ENCODE measurements at places on chromosomes 6 and 20.

GRCh38 chr6:110351986-110352385 lies 6.2 kb downstream of the METTL24 start:
- no peak for DNase-seq

GRCh38 chr6:20332441-20333006 lies 69.2 kb upstream of the E2F3 start:
- no peak for DNase-seq

GRCh38 chr6:149756261-149756636 lies 6.7 kb downstream of the PCMT1 start:
- DNase-seq: no peak

DNA sequence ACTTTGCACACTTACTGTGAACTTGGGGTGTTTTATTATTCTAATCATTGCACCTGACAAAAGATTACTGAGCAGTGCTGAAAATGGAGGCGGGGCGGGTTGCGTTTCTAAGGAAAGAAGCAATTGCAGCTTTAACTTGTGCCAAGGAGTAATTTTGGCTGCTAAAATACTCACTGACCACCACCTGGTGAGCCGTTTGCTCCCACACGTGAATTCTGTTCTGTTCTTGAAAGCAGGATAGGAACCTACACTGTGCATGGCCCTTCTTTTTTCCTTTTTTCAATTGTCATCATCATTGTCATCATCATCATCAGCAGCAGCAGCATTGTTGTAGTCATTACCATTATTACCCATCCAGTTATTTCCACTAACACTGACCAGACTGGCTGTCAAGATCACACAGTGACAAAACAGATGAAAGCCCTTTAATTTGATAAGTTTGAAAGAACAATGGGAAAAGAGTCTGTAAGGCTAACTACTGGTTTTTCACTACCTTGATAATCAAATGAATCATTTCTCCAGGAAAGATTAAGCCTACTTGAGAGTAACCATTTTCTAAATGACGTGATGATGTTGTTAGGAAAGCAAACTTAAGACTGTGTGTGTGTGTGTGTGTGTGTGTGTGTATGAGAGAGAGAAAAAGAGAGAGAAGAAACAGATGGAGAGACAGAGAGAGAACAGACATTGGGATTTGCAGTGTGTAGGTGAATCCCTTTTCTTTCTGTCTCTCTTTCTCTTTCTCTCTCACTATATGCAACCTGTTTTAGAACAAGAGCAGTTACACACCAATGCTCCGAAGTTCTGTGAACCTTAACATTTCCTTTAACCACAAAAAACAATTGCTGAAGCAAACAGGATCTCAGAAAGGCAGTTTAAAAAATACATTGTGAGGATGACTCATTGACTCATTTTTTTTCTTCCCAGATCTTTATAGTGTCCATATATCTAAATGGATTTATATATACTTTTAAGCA lies 3.8 kb downstream of the RIPOR2 start:
- DNase-seq: no peak

GRCh38 chr6:169112483-169113320 lies 140.9 kb downstream of the THBS2 start:
- no peak for DNase-seq

DNA sequence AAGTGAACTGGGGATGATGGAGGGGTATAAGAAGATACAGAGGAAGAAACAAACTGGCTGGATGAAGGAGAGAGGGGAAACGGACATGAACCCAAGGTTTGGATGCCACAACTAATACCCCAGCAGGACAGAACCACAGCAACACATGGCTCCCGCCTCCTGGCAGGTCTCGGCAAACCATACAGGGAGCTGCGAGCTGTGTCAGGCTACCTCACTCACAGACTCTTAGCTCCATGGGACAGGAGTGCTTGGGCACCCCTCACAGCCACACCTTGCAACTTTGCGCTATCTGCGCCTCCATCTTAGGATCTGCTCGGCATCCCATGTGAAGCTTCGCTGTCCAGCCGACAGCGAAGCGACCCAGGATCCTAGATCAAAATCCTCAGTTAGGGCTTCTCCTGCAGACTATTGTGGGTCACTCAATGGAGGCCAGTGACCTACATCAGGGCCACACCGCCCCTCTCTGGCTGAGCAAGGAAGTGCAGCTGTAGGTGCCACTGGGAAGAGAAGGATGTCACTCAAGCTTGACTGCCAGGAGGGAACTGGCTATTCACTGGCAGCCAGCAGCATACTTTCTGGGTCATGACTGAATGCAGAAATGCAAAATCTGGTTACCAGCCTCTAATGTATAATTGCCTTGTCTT lies 174.4 kb upstream of the RIN2 start:
- DNase-seq: no peak

DNA sequence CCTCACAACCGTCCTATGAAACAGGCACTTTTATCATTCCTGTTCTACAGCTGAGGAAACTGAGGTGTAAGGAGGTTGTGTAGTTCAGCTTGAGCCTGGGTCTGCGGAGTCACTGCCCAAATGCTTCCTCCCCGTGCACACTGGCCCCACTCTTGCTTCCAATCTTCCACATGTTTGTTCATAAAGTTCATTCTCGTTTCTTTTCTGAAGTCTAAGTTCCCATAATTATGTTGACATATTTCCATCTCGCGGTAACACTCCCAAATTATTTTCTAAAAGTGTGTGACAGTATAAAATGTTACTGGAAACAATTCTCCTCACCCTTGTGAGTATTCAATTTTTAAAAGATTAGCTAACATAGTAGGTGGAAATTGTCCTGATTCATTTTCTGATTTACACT lies 106.9 kb downstream of the SLC22A3 start:
- no peak for DNase-seq

- no peak for DNase-seq
These were observed 87.0 kb downstream of the OR2B2 start for GRCh38 chr6:27825025-27825793.

GRCh38 chr6:84260926-84261325 lies 33.5 kb upstream of the CEP162 start:
- DNase-seq: no peak

GRCh38 chr6:57267586-57268293 lies 45.6 kb upstream of the RAB23 start:
- DNase-seq: peak; percentile 11

DNA sequence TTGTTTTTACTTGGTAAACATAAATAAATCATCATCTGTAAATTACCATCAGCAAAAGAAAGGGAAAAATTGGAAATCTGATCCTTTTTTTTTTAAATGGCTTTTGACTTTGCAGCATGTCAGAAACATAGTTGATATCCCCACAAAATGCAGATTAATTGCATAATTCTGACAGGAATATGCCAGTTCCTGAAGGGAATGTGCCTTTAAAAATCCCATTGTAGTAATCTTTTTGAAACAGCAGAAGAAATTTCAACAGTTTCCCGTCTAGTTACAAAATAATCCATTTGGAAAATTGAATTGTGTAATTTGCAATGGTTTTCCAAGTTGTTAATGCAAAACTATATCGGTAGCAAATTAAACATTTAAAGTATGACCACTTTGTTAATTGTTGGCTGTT lies 95.2 kb downstream of the DOK5 start:
- no peak for DNase-seq

DNA sequence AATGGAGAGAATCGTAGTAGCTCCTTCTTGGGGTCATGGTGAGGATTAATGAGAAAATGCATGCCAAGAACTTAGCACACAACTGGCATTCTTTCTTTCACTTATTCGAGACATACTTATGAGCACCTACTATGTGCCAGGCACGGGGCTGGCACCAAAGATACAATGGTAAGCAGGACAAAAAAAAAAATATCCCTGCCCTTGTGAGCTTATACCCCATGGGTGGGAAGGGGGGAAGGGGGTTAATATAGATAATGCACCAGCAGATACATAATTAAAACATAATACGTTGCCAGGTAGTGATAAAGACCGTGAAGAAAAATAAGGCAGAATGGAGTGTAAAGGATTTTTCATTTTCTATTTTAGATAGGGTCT lies 8.3 kb downstream of the SLC13A3 start:
- DNase-seq: no peak

GRCh38 chr6:100549406-100550167 lies 84.9 kb upstream of the SIM1 start:
- DNase-seq: no peak

- DNase-seq: no peak
These were observed at the start of gene BMP2 for GRCh38 chr20:6767536-6768227. BMP2 (plus strand) TSS chr20:6767686; CDS start chr20:6770127, 2,441 bp downstream.

DNA sequence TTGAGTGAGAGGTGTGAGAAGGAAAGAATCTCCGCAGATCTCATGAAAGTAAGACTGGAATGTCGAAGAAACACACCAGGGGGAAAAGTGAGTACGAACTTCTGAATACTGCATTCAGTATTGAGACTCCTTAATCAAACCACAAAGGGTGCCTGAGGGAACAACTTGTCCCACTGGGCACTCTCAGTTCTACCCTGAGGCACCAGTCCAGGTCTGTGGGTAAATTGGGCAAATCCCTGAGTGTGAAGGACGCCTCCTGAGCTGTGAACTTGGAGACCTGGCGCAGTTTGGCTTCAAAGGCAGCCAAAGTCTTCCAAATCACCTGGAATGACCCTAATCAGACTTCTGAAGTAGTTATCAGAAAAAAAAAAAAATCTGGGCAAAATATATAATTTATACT lies 329.7 kb downstream of the BTBD9 start:
- no peak for DNase-seq

GRCh38 chr6:27176523-27177484 lies 70.7 kb upstream of the PRSS16 start:
- peak; percentile 55 for DNase-seq

- peak; percentile 46 for DNase-seq
These were observed 1.0 kb upstream of the PCIF1 start for GRCh38 chr20:45933266-45934045.

DNA sequence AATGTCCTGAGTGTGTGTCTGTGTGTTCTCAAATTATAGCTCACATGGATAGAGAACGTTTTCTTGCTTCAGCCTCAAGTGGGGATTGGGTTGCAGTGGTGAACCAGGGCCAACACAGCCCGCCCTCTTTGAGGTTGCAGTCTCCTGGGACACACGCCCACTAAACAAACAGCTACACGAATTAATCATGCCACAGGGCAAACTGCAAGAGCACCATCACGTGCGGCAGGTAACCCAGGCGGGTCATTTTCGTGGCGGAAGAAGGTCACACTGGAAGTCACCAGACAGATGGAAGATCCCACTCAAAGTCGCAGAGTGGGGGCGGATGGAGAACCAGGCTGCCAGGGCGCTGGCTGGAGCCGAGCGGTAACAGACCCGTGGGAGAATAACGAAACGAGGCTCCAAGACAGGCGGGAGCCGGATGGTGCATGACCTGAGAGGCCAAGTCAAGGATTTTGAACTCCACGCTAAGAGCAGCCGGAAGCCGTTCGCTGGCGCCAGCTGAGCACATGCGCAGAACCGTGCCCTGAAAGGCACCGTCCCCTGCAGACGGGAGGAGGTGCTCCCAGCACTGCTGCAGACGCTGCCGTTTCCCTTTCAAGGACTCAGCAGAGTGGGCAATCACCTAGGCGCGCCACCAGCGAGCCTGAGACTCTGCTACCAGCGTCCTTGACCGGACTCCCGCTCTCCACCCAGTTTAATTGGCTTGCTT lies 10.7 kb downstream of the DLL1 start:
- DNase-seq: no peak

GRCh38 chr6:93684339-93684738 lies 265.0 kb upstream of the EPHA7 start:
- no peak for DNase-seq

DNA sequence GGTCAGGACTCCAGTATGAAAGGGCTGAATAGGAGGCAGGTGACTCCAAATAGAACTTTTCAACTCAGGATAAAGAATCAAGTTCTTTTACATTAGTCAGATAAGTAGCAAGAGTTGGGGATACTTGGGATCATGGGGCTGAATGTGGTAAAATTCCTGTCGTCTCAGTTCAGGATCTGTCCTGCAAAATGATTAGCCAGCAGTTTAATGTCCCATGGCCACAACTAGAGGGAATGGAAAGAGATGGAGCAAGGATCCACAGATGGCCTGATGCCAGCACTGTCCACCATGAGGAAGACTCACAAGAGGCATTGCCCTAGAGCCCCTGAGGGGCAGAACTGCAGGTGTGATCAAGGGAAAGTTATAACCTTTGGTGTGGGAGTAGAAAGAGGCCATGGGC lies 2.1 kb downstream of the DEFB121 start:
- DNase-seq: no peak

GRCh38 chr20:57124366-57124765 lies 142.1 kb downstream of the BMP7 start:
- DNase-seq: no peak

DNA sequence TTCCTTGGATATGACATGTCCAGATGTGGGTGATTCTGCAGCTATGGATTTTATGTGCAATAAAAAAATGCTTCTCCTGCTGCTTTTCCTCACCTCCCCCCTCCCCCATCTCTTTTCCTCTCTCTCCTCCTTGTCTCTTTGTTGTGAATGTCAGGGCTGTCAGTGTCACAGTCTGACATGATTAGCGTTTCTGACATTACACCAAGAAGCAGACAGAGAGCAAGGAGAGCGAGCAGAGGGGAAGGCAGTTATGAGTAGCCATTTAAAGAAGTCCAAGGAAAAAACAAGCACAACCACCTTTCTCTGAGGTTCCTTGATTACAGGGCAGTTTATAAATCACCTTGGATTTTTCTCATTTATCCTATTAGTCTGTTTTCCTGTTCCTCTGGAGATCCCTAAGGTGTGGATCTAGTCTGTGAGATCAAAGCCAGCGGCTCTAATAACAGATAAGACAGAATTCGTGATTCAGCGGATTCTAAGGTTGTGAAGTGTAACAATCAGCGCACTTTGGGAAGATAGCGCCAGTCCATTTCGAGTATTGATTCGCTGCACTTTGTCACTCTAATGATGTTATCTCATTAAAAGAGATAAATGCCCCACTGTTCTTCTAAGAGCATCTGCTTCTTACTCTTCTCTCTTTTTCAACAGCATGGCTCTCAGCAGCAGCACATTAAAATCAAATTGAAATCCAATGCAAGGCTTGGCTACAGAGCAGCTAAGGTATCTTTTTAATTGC lies 101.4 kb downstream of the BACH2 start:
- DNase-seq: no peak

DNA sequence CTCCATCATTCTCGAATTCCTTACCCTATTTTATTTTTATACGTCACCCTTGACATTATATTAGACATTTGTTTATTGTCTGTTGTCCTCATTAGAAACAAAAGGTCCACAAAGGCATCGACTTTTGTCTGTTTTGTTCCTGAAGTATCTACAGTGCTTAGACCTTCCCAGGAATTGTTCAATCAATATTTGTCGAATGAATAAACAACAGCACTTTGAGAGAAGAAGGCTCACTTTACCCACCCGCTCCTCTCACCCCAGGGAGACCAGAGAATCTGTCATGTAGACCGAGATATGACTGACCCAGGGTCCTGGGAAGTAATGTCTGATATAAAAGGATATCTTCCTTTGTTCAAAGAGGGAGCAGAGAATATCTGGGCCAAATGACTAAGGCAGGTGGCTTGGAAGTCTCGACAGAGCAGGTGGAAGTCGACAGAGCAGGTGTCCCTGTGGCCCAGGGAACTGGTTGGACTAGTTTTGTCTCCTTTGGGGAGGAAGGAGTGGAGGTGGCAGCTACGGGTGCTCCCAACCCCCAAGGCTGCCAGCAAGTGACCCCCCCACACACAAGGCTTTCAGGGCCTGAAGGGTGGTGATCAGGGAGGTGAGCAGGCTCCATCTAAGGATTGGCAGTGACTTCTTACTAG lies 14.8 kb upstream of the CHMP4B start:
- no peak for DNase-seq

- no peak for DNase-seq
These were observed 683.8 kb downstream of the DOK5 start for GRCh38 chr20:55159230-55159629.

- DNase-seq: no peak
These were observed 6.5 kb upstream of the BNIP5 start for GRCh38 chr6:36343109-36343680.
